Tracheal epithelial cell (primary cell): ENCODE measurements at places on chromosomes 7 and 10. TPM values are rescaled to one million over a fixed set of nuclear protein-coding genes. Genes with fewer than 3 reads are reported as not detected.

Gene ELAPOR2
- total RNA-seq, result 1.1 and 5.1 TPM in 2 replicates

Gene CLCN1
- under 0.01 TPM in 1 of 2 replicates, not detected in the other for total RNA-seq

Gene HOXA9
- 4.3 TPM in 1 of 2 replicates, not detected in the other for total RNA-seq

Gene TDRD1
- total RNA-seq, result 1.4 and 1.9 TPM in 2 replicates

Gene NXPH1
- not detected in 2 replicates for total RNA-seq

Gene TRIL
- not detected in 2 replicates for total RNA-seq

Gene MICU1
- 20.9 and 28.2 TPM in 2 replicates for total RNA-seq

Gene DENND2A
- 0.43 and 2.2 TPM in 2 replicates for total RNA-seq

Gene CRTAC1
- under 0.01 TPM in 1 of 2 replicates, not detected in the other for total RNA-seq

Gene C10orf53
- not detected in 2 replicates for total RNA-seq

Gene SH3PXD2A
- 13.0 and 16.6 TPM in 2 replicates for total RNA-seq

Gene FAM180A
- total RNA-seq, result not detected in 2 replicates

Gene NUTM2B
- total RNA-seq, result under 0.01 and 0.43 TPM in 2 replicates

Gene PON2
- total RNA-seq, result 52.0 and 82.4 TPM in 2 replicates

Gene ANLN
- total RNA-seq, result 2.3 and 8.2 TPM in 2 replicates

Gene NCF1
- 0.48 TPM in 1 of 2 replicates, not detected in the other for total RNA-seq
